ENCODE measurements at places on chromosomes 7 and 10. TPM values are rescaled to one million over a fixed set of nuclear protein-coding genes. Genes with fewer than 3 reads are reported as not detected.

DNA sequence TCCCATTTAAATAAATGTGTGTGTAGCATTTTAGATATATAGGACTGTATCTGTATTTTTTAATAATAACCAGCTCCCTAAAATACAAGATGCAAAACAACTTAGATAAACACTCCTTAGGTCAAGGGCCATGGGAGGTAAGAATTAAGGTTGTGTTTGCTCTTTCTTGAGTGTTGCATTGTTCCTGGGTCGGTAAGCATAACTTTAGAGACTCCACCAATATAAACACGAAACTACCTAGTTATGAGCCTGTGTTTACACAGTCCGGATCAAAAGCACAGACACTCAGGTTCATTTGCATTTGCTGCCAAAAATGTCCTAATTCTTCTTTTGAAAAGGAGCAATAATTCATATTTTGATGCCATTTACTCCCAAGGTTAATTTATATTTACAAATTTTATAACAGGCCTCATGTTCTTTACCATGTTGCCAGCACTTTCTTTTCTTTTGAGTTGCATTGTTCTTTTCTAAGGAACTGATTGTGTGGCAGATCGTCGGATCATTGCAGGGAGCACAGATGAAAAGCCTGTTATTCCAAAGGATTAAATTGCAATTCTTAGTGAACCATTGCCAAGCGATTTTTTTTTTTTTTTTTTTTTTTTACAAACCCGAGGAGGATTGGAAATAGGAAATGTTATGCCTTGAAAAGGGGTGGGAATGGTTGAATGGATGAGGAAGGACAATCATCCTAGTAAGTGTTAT lies 45.8 kb upstream of the GLCCI1 start:
- DNase-seq, result no peak

- no peak for DNase-seq
Measured at GRCh38 chr10:69345402-69345801, 67.1 kb downstream of the HK1 start.

GRCh38 chr7:33422825-33423645 lies 293.7 kb downstream of the BBS9 start:
- DNase-seq, result peak; percentile 55

DNA sequence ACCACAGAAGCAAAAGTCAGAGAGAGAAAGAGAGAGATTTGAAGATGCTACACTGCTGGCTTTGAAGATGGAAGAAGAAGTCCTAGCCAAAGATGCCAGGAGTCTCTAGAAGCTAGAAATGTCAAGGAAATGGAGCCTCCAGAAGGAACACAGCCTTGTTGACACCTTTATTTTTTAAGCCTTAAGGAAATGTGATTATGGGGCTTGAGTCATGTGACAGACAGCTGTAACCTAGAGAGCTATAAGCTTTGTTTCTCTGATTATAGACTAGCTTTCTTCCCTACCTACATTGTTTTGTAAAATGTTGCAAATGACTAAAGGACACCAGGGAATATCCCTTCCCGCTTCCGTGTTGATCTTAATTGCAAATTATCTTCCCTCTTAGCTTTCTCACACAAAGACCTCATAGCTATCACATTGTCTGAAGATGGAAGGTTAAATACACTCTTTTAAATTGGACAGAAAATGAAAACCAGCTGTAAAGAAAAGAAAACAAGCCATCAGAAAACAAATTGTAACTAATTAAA lies 199.9 kb downstream of the ARHGAP12 start:
- no peak for DNase-seq

- no peak for DNase-seq
Measured at GRCh38 chr7:17608114-17608833, 309.8 kb downstream of the AHR start.

GRCh38 chr7:48114115-48114514 lies 25.1 kb downstream of the UPP1 start:
- DNase-seq, result no peak

DNA sequence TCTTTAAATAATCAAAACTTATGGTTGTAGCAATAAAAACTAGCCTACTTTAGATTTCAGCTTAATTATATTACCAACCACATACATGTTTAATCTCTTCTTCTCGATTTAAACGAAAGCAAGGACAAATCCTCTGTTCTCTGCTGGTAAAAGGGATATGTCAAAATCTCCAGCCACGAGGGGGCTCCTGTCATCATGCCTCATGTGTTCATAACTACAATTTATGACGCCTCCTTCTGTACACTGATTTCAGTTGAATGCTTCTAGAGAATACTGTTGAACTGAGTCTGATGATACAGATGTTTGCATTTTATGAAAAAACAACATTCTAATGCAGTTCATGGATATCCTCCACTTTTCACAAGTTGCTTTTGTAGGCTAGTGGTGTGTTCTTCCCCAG lies 220.0 kb upstream of the DPP6 start:
- DNase-seq, result no peak

DNA sequence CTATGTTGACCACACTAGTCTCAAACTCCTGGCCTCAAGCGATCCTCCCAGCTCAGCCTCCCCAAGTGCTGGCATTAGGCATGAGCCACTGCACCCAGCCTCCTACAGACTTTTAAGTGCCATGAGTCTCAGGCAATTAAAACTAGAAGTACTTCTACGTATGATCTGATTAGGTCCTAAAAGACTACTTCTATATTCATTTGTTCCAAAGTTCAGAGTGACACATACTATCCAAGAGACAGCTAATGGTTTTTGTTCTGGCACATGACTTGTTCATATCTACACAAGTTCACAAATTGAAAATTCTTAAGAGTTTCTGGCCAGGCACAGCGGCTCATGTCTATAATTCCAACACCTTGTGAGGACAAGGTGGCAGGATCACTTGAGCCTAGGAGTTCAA lies 11.7 kb downstream of the ARHGAP19 start:
- no peak for DNase-seq

- peak; percentile 63 for DNase-seq
Measured at GRCh38 chr10:97333601-97334369, 744 bp downstream of the FRAT2 start.

GRCh38 chr7:45701701-45702510 lies 127.7 kb downstream of the ADCY1 start:
- DNase-seq, result peak; percentile 84

- no peak for DNase-seq
Measured at GRCh38 chr7:105269397-105269796, 119.3 kb downstream of the SRPK2 start.

GRCh38 chr7:35694161-35694783 lies 663 bp downstream of the HERPUD2 start:
- DNase-seq, result no peak

GRCh38 chr10:130430291-130430690 lies 294.1 kb downstream of the GLRX3 start:
- no peak for DNase-seq

GRCh38 chr10:4051641-4052151 lies 266.7 kb upstream of the KLF6 start:
- no peak for DNase-seq

DNA sequence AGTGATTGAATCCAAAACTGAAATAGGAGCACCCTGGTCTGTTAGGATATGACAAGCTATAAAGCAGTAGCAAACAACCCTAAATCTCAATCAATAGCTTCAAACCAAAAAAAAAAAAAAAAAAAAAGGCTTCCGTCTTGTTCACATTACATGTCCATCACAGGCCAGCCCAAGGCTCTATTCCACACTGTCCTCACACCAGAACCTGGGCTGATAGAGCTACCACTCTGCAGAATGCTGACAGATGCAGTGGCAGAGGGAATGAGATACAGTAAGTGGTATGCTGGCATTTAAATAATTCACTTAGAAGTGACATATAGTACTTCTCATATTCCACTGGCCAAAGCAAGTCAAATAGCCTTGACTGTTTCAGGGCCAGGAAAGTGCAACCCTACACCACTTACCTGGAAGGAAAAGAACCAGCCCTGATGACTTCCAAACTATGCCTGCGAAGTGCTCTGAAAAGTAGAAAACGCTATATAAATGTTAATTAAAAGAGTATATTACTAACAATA lies 5.8 kb downstream of the CDCA7L start:
- no peak for DNase-seq

The MYOF gene
- total RNA-seq, result 2.3 TPM

The ZDHHC6 gene
- total RNA-seq, result 23.0 TPM

The WASHC2C gene
- 23.1 TPM for total RNA-seq

The FZD8 gene
- 4.1 TPM for total RNA-seq

The MEOX2 gene
- total RNA-seq, result 0.33 TPM

The FGL2 gene
- 19.3 TPM for total RNA-seq

Measured in right lobe of liver (tissue), 6 donors.